WTC11 (cell line): ENCODE measurements at places on chromosomes 4 and X.

DNA sequence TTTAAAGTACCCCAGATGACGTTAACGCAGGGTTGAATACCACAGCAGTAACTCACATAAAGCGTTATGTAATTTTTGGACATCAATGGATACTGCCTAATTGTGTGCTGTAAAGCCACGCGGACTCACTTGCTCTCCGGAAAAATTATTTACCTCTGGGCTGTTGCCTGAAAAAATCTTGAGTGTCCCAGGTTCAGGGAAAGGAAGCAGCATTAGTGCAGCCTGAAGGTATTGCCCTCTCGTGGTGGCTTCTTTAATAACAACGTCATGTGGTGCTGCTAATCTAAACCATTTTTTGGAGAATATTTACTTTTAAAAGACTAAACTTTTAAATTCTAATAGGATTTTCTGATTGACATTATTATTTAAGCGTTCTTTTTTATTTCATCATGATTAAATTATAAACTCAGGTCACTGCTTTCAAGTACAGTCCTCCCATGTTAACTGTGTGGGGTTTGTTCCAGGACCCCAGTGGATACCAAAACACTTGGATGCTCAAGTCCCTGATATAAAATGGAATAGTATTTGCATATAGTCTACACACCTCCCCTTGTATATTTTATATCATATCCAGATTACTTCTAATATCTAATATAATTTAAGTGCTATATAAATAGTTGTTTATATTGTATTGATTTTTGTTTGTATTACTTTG is 384.8 kb downstream of the FAM133A start:
- peak; percentile 14 for DNase-seq

DNA sequence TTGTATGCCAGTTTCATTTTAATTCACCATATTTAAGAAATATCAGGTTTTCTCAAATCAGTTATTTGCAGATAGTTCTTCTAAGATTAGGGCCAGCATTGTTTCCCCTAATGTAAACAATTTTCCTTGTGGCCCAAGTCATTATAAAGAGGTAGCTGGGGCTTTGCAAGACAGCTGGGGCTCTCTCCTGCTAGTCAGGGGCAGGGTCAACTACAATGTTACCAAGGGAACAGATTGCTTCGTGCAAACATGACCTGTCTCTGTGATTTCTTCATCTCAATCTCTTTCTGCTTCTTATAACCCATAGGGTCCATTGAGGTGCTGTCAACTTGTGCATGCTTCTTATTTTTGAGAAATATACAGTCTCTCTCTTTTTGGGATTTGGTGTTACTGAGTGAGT is 12.1 kb downstream of the ARMCX6 start:
- DNase-seq = no peak

GRCh38 chrX:1525583-1526355 is 11.2 kb downstream of the P2RY8 start:
- DNase-seq = no peak

DNA sequence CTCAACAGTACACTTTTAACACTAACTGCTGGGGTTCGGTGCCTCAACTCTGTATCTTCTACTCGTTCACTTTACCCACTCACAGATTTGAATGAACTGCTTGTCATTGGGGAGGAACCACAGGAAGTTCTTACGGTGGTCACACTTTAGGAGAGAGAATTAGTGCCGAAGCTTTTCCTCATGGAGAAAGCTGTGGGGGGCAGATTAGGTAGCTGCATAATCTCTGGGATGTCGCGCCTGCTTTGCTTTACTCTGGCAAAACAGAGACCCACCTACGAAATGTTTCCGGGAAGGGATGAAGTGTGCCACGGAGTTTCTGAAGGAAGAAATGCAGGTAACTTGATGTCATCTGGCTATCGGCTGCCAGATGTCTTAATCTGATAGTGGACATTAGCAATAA is 949.7 kb upstream of the TENM3 start:
- DNase-seq = no peak
